ENCODE measurements at places on chromosomes 2 and 18.

DNA sequence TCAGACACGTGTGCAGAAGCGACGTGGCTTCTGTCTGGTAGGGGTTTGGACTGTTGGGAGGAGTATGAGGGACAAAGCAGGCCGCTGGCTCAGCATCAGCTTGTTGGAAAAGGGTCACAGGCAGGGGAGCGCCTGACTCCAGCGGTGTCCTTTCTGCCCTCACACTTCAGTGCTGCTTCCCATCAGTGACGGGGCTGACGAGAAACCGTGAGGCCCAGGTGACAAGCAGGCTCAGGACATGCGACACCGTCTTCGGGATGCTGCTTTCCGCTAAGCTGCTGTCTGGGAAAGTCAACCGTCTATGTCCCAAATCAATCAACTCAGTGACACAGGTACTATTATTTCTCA, 90.5 kb downstream of the USP40 start:
- DNase-seq = no peak

DNA sequence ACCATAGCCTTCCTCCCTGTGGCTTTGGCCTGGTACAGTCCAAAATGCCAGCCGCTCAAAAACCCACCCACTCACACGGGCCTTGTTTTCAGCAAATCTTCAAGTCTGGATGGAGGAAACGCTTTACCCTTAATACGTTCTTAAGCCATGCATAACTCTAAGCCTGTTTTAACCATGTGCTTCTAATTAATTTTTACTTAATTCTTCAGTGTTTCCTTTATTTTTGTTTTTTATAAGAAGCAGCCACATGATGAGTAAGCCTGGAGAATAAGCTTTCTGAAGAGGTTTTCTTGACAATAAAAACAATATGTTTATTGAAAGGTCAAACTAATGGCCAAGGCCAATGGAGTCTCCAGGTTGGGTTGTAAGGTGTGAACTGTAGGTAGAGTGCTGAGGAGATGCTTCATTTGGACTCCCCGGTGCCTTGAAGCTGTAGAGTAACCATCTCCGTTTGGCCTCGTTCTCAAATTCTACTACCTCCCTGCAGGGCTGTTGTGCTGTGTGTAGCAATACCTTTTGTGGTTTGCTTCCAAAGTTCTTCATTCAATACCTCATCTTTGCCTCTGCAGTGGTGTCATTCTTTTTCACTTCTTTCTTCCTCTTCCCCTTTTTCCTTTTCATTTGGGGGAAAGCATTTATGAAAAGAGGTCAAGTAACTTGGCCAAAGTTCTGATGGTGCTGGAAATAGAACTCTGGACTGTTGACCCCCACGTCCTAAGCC, 113.7 kb downstream of the PRKCE start:
- DNase-seq = no peak

DNA sequence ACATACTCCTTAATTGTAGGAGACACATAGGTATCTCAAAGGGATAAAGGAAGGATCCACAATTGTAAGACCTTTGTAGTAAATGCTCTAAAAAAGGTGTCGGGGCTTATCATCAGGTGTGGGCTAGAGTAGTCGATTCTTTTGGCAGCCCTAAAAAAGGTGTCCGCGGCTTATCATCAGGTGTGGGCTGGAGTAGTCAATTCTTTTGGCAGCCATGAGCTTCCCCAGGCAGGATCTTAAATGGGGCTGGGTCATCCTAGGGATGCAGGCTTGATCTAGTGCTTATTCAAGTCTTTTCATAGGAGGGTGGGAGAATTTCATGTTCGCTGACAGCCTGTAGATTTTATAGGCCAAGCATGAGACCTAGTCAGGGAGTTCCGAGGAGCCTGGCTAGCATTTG, 406.4 kb upstream of the VWC2L start:
- no peak for DNase-seq

GRCh38 chr2:149527998-149528755, 59.4 kb downstream of the MMADHC start:
- no peak for DNase-seq

DNA sequence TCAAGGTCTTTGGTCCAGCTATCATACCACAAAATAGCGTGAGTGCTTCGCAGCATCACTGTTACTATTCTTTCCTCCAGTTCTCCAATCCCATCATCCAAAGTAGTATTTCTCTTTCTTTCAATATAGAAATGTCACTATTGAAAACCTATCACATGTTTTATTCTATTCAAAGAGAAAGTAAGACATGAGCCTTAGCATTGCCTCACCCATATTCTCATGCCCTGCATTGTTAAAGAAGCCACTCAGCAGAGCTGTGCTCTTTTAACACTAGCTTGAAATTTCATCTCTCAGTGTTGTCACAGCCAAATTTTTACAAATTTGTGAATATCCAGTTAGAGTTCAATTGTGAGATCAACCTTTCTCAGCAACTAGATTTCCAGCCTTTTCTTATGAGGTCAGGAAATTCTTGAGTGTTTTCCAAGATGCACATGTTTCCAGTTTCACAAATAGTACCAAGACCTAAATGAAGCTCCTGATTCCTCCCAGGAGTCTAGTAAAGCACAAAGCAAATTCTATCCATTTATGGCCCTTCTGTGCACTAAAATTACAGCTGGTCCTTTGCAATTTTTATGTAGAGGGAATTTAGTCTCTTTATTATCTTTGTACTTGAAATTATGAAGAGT, 343.7 kb downstream of the SPAG16 start:
- DNase-seq = no peak

GRCh38 chr2:25062511-25062917, 20.6 kb downstream of the EFR3B start:
- DNase-seq = no peak

DNA sequence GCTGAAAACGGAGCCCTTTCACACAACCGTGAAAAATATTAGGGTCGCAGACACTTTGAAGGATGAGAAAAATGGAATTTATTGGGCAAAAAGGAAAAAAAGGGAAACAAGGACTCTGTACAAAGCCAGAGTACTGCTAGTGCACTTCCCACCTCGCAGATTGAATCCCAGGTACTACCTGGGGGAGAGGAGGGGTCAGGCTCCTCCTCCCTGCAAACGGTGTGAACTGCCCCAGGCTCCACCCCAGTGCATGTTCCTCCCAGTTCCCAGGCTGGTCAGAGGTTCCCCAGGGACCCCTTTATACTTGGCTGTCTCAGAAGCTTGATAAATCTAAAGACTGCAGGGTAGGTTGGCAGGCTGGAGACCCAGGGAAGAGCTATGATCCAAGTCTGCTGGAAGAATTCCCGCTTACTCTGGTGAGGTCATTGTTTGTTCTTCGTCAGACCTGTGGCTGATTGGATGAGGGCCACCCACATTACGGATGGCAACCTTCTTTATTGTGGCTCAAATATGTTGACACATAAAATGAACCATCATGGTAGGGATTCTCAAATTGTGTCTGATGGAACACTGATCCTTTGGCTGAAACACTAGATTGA, 290.4 kb upstream of the POU3F3 start:
- DNase-seq = no peak

GRCh38 chr2:234135750-234136221, 85.3 kb downstream of the SPP2 start:
- peak; percentile 82 for DNase-seq

DNA sequence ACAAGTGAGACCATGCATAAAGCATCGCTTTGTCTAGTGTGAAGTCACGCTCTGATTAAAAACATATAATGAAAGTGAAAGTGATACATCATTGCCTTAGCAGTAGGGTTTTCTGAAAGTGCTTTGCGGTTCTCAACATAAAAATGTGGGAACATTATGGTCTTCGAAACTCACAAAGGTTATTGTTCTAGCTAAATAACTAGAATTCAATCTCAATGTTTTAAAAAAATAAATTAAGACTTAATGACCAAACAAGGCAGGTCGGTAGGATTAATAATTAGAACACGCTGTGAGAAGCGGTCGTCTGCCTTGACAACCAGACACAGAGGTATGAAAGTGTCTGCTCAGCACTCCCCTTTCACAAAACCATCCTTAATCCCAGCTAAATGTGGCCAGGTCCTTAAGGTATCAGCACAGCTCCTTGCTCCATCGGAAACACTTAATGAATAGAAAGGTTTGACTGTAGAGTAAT, 42.2 kb downstream of the KLHL14 start:
- DNase-seq = no peak

- no peak for DNase-seq
Measured at GRCh38 chr18:35904389-35905037, 68.0 kb upstream of the RMP24 start.

- DNase-seq = no peak
Measured at GRCh38 chr2:108637304-108637669, 82.0 kb upstream of the RANBP2 start.

- peak; percentile 61 for DNase-seq
Measured at GRCh38 chr2:231611273-231612108, 18.8 kb downstream of the TEX44 start.

DNA sequence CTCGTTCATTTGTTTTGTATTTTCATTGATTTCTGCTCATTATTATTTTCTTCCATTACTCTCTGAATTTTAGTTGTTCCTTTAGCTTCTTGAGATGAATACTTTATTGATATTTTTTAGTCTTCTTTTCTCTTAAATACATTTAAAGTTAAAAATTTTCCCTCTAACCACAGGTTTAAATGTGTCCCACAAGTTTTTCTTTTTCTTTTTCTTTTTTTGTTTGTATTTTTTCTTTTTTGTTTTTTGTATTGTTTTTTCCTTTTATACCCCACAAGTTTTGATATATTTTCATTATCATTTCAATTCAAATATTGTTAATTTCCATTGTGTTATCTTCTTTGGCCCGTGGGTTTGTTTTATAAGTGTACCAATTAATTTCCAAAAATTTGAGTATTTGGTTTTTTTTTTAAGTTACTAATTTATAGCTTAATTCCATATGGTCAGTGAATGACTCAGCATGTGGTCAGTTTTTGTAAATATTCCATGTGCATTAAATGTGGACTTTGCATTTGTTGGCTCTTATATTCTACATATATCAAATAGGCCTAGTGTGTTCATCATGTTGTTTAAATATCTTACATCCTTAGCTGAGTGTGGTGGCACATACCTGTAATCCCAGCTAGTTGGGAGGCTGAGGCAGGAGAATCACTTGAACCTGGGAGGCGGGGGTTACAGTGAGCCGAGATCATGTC, 16.2 kb downstream of the CENPO start:
- DNase-seq = no peak

- no peak for DNase-seq
Measured at GRCh38 chr2:148674063-148675020, 29.8 kb downstream of the EPC2 start.

DNA sequence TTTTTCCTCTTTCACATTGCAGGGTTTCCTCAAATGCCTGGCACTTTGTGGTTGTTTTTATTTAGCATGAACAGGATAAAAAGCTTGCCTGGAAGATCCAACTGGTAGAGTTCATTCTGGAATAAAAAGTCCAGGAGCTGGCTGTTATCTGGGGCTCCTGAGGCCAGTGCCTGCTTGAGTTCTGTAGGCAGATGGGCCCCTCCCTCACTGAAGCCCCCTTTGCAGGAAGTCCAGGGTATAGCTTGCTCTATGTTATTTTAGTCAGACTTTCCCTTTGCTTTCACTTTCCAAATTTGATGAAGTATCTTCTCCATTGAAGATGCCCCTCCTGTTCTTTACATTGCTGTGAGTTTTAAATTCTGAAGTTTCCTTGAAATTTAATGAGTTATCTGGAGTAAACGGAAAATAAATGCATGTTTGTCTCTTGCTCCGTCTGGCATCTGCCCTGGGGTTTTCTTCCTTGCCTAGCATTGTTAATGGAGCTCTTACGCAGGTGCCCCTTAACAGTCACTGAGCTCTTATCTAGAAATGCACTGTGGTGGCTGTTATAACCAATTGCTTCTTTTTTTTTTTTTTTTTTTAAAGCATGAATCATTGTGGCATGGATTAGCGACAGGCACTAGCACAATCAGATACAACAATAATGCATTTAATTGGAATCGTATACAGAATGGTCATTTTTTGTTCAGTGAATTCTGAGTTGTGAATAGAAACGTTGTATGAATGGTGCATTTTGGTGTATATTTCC, 27.0 kb upstream of the LPIN1 start:
- DNase-seq = peak; percentile 80

GRCh38 chr2:215376103-215376780, 59.6 kb downstream of the FN1 start:
- DNase-seq = no peak

- DNase-seq = no peak
Measured at GRCh38 chr18:79540904-79541282, 138.7 kb upstream of the CTDP1 start.

DNA sequence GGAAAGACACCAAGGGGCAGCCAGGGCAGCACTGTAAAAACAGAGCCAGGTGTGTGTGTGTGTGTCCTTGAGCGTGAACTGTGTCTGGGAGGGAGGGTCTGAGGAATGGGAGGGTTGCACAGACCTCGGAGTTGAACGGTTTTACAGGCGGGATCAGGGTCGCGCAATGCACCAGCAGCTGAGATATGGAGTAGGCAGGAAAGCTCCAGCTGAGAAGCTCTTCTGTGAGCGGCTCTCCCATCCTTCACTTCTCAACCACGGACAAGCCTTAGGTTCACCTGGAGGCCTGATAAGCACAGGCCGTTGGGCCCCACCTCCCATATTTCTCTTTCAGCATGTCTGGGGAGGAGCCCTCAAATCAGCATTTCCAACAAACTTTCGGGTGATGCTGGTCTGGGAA, 12.1 kb downstream of the SERTAD2 start:
- DNase-seq = no peak

DNA sequence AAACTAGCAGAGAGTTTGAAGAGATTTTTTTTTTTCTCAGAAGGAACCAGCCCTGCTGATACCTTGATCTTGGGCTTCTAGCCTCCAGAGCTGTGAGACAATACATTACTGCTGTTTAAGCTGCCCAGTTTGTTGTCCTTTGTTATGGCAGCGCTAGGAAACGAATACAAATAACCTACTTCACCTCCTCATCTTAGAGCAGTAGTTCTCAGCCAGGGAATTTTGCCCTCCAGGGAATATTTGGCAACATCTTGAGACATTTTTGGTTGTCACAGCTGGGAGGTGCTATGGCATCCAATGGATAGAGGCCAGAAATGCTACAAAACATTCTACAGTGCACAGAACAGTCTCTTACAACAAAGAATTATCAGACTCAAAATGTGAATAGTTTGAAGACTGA, 43.9 kb upstream of the BCL11A start:
- no peak for DNase-seq

- DNase-seq = no peak
Measured at GRCh38 chr18:13279181-13280069, 60.9 kb downstream of the LDLRAD4 start.

DNA sequence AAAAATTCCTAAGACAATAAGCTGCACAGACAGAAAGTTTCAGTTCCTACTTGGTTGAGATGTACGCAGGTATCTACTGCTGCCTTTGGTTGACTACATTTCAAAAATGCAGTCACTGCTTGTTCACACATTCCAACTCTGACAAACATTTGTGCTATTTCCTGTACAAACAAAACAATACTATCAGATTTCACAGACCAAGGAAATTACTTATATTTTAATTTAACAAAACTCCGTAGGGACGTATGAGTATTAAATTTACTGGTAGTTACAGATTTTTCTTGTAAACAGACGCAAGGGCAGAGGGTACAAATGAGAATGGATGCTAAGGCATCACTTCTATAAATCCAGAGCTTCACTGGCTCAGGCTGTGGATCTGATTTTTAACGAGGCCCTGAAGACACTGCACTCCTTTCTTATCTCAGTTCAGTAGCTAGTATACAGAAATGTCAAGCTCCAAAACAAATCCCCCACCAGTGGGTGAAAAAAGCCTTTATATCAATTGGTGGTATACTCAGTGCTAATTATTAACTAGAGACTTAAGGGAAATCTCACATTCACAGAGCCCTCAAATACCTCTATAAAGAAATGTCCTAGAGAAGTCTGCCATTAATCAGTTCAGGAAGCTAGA, 31.7 kb upstream of the TTC32 start:
- no peak for DNase-seq
